CD8-positive, alpha-beta memory T cell (primary cell): ENCODE measurements at places on chromosomes 3 and 15. TPM values are rescaled to one million over a fixed set of nuclear protein-coding genes. Genes with fewer than 3 reads are reported as not detected.

ZNF774 gene
- total RNA-seq = 0.64 TPM

DNA sequence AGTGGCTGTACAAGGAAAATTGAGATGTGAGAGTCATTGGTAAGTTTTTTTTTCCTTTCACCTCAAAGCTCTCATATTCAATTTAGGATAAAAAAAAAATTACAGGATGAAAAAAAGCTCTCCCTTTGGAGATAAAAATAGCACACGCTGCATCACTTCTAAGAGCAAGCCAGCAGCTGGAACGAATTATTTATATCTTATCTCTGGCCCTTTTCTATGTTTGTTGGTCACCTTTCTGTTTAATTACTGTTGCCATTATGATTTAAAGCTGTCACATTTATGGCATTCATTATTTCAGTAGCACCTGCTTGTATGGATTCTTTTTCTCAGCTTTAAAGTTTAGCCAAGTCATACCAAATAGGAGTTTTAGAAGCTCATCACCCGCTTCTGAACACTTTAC, 171.6 kb upstream of the PDZRN3 start:
- H3K4me3 ChIP-seq = no peak overlapping the region
- no peak overlapping the region for H3K27ac ChIP-seq
- H3K27me3 ChIP-seq = no peaks in the 10 kb centered on the region
- H3K4me1 ChIP-seq = no peaks in the 10 kb centered on the region
- H3K36me3 ChIP-seq = no peaks in the 10 kb centered on the region

- no peak for DNase-seq
- H3K4me3 ChIP-seq = no peak overlapping the region
- H3K27ac ChIP-seq = no peak overlapping the region
- no peaks in the 10 kb centered on the region for H3K36me3 ChIP-seq
- H3K4me1 ChIP-seq = peaks cover 21% of the 10 kb centered on the region
Measured at GRCh38 chr15:75045332-75046015, 22.1 kb downstream of the PPCDC start.

DNA sequence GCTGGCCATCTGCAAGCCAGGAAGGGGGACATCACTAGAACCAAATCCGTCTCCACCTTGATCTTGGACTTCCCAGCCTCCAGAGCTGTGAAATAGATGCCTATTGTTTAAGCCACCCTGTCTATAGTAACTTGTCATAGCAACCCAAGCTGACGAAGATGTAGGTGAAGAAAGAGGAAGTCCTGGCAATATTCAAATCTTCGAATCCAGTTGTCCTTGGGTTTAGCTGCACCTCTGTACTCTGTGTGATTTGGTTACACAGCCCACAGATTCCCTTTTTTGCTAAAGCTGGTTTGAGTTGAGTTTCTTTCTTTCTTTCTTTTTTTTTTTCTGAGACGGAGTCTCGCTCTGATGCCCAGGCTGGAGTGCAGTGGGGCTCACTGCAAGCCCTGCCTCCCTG, 68.0 kb upstream of the XCR1 start:
- H3K4me1 ChIP-seq = peaks cover 35% of the 10 kb centered on the region
- no peaks in the 10 kb centered on the region for H3K27me3 ChIP-seq
- no peak for DNase-seq
- no peaks in the 10 kb centered on the region for H3K36me3 ChIP-seq

GRCh38 chr3:123449102-123449996, 459 bp upstream of the ADCY5 start:
- no peak overlapping the region for H3K27ac ChIP-seq
- no peaks in the 10 kb centered on the region for H3K36me3 ChIP-seq
- H3K4me1 ChIP-seq = no peaks in the 10 kb centered on the region
- no peak for DNase-seq
- peaks cover 11% of the 10 kb centered on the region for H3K27me3 ChIP-seq
- no peak overlapping the region for H3K4me3 ChIP-seq

DALRD3 gene
- total RNA-seq = 27.9 TPM

TEX55 gene
- not detected for total RNA-seq

DNA sequence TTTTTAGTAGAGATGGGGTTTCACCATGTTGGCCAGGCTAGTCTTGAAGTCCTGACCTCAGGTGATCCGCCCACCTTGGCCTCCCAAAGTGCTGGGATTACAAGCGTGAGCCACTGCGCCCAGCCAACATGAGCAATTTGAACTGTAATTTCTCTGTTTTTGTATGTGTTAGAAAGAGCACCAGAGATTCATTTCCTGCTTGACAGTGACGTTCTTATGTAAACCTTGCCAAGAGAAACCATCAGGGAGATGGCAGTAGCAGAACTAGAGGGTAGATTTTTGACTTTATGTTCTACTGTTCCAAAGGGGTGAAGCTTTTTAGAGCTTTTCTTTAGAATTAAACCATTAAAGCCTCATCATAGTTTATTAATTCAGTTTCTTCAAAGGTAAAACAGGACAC, 148.1 kb upstream of the UMPS start:
- H3K4me1 ChIP-seq = no peaks in the 10 kb centered on the region
- H3K36me3 ChIP-seq = no peaks in the 10 kb centered on the region

DNA sequence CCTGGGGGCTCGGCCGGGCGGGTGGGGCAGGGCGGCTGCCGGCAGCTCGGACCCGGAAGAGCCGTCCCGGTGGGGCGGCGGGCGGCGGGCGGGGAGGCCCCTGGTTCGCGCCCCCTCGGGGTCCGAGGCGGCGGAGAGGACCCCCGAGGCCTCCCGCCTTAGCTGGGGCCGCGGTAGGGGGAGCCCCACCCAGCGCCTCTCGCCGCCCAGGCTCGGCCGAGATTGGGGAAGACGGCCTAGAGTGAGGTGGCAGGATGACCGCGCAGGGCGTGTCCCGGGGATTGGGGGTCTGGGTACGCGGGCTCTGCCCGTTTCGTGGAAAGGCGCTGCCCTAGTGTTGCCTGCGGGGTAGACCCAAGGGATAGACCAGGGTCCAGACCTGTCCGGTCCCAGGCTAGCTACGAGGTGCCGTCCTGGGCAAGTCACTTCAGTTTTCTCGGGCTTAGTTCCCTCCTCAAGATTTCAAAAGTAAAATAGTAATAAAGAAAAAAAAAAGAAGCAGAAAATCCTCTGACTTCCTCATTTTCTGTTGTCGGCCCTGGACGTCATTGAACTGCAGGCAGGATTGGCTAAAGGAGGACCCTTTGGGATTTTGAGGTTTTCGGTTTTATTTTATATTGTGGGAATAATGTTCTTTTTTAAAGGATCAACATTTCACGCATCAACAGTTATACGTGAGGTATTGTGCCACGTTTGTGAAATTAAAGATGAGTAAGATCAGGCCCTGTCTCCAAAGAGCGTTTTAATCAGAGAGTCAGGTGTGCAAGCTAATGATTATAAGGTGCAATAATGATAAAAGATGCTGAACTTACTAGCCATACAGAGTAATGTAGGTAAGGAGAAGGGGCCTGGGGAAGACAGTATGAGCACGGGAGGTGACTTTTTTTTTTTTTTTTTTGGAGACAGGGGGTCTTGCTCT, 679 bp downstream of the IQGAP1 start:
- peak overlapping the region; percentile 87 for H3K4me3 ChIP-seq
- H3K27me3 ChIP-seq = no peaks in the 10 kb centered on the region
- DNase-seq = no peak
- H3K4me1 ChIP-seq = peaks cover 47% of the 10 kb centered on the region
- peak overlapping the region; percentile 94 for H3K27ac ChIP-seq
- peaks cover 7% of the 10 kb centered on the region for H3K36me3 ChIP-seq

- H3K4me1 ChIP-seq = no peaks in the 10 kb centered on the region
- DNase-seq = no peak
- H3K4me3 ChIP-seq = no peak overlapping the region
- no peak overlapping the region for H3K27ac ChIP-seq
- no peaks in the 10 kb centered on the region for H3K27me3 ChIP-seq
- no peaks in the 10 kb centered on the region for H3K36me3 ChIP-seq
Measured at GRCh38 chr15:39588531-39589192, 7.8 kb downstream of the THBS1 start.

DNA sequence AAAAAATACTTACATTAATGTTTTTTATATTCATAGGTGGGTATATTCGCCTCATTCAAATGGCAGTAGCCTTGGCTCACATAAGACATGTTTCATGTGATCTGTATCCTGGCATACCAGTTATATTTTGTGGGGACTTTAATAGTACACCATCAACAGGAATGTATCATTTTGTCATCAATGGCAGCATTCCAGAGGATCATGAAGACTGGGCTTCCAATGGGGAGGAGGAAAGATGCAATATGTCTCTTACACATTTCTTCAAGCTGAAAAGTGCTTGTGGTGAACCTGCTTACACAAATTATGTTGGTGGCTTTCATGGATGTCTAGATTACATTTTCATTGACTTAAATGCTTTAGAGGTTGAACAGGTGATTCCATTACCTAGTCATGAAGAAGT, 3.5 kb downstream of the PDE12 start:
- no peaks in the 10 kb centered on the region for H3K27me3 ChIP-seq
- no peaks in the 10 kb centered on the region for H3K36me3 ChIP-seq
- no peak overlapping the region for H3K4me3 ChIP-seq
- peaks cover 33% of the 10 kb centered on the region for H3K4me1 ChIP-seq
- DNase-seq = no peak

TICRR gene
- 14.0 TPM for total RNA-seq

LINS1 gene
- 29.6 TPM for total RNA-seq

GRAMD2A gene
- not detected for total RNA-seq

ZDHHC19 gene
- total RNA-seq = not detected

DNA sequence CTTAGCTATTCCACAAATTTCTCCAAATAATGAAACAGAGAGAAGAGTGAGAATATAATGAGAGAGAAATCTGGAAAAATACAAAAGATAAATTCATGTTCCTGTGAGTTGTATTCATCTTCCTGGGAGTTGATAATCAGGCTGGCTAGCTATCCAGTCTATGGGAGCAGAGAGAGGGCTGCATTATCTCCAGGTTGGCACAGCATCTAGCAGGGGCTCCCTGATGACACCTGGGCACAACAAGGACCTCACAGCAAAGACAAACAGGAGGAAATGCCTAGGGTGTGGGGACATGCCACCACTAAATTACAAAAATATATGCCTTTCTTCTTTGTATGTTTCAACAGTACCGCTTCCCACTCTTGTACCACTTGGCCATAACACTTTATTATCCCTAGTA, 1.9 kb downstream of the EHD4 start:
- H3K4me3 ChIP-seq = peak overlapping the region; percentile 90
- DNase-seq = no peak
- H3K27me3 ChIP-seq = no peaks in the 10 kb centered on the region
- H3K36me3 ChIP-seq = no peaks in the 10 kb centered on the region
- H3K27ac ChIP-seq = peak overlapping the region; percentile 91
- peaks cover 31% of the 10 kb centered on the region for H3K4me1 ChIP-seq

- H3K27me3 ChIP-seq = no peaks in the 10 kb centered on the region
- H3K4me3 ChIP-seq = no peak overlapping the region
- no peak overlapping the region for H3K27ac ChIP-seq
- H3K4me1 ChIP-seq = no peaks in the 10 kb centered on the region
- no peaks in the 10 kb centered on the region for H3K36me3 ChIP-seq
Measured at GRCh38 chr3:102194760-102195159, 240.1 kb upstream of the ZPLD1 start.

MUSTN1 gene
- 1.5 TPM for total RNA-seq

DNA sequence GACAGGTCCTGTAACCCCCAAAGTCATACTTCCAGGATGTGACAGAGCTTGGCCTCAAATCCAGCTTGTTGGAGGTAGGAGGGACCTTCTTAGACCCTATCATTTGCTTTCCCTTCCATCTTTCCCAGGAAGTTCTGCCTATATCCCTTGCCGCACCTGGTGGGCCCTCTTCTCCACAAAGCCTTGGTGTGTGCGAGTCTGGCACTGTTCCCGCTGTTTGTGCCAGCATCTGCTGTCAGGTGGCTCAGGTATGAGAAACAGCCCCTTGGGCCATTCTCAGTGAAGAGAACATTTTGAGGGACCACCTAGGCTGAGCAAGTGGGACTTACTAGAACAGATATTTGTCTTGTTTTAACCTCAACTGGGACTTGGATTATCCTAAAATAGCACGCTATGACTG, 1.3 kb downstream of the IL17RE start:
- no peak overlapping the region for H3K27ac ChIP-seq
- no peaks in the 10 kb centered on the region for H3K36me3 ChIP-seq
- DNase-seq = no peak
- H3K4me3 ChIP-seq = no peak overlapping the region

VPS8 gene
- 22.3 TPM for total RNA-seq

GRCh38 chr3:196398782-196399181, 33.4 kb downstream of the UBXN7 start:
- H3K36me3 ChIP-seq = peaks cover 8% of the 10 kb centered on the region
- H3K27me3 ChIP-seq = no peaks in the 10 kb centered on the region

RPSA gene
- total RNA-seq = 2,459 TPM
